ENCODE measurements at places on chromosomes 7 and 10.
A peak's percentile ranks its signal among the peaks of the same experiment; 100 is the strongest.

GRCh38 chr7:135236727-135237126 lies 3.1 kb downstream of the STRA8 start:
- no peak for DNase-seq

DNA sequence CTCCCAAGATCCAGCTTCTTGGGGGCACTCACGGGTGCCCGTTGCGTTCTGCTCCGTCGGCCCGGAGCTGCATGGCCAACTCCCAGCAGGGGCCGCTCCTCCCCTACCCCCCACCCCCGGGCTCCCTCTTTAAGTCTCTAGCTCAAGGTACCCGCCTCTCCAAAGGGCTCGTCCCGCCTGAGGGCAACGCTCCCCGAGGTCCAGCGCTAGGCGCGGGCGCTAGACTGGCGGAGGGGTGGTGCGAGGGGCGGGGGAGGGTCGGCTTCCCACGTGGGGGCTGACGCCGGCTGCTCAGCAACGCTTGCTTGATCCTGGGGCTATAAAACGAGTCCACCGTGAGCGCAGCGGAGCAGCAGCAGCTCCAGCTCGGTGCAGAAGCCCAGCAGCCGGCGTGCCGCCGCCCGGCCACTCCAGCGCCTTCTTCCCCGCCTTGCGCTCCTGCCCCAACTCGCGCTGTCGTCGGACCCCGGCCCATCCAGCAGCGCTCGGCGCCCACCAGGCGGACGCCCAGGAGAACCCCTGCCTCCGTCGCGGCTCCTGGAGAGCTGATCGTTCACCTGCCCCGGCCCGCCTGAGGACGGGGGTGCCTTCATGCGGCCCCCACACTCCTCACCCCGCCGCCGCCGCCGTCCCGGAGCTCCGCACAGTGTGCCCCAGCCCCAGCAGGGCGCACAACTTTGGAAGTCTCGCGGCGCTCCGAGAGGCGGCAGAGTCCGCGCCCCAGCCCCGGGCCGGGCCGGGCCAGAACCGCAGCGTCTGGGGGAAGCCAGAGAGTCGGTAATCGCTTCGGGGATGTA lies at the start of gene ADRA2A:
TSS of gene ADRA2A (plus strand) at position 348 of the 797 bp plus-strand sequence. CDS start 968 bp downstream, outside the sequence.
- DNase-seq, result no peak

- DNase-seq, result peak; percentile 46
Observed at GRCh38 chr7:100632951-100633717, 8.2 kb downstream of the TFR2 start.

- no peak for DNase-seq
Observed at GRCh38 chr10:44511601-44512000, 126.7 kb upstream of the CXCL12 start.

- no peak for DNase-seq
Observed at GRCh38 chr10:104334965-104335650, 3.2 kb downstream of the ITPRIP start.

DNA sequence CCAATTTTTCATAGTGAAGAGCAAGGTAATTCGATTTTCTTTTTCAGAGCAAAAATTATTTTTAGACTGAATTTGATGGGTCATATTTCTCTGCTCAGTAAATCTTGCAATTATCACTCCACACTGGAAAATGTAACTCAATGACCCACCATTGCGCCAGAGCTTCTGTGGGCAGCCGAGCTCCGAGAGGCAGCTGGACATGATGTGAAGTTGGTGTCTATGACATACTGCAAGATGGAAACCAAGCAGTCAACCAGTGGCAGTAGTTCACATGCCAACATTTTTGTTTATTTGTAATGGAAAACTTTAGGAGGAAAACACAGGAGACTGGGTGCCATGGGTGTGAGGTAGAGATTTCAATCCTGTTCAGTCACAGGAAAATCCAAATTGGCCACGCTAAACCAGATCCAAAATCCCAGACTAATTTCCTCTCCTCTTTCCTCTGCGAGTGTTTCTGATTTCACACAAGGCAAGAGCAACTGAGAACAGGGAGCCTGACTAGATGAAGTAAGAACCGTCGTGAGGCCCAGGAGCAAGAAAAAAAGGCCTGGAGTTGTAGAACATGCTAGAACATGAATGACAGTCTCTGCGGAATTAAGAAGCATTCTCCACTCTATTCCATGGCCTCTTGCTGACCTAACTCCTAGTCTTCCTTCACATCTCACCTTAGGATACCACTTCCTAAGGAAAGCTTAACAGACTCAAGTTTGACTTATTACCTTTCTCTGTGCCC lies 39.3 kb downstream of the CALD1 start:
- no peak for DNase-seq

- DNase-seq, result no peak
Observed at GRCh38 chr10:3935933-3936359, 150.9 kb upstream of the KLF6 start.

DNA sequence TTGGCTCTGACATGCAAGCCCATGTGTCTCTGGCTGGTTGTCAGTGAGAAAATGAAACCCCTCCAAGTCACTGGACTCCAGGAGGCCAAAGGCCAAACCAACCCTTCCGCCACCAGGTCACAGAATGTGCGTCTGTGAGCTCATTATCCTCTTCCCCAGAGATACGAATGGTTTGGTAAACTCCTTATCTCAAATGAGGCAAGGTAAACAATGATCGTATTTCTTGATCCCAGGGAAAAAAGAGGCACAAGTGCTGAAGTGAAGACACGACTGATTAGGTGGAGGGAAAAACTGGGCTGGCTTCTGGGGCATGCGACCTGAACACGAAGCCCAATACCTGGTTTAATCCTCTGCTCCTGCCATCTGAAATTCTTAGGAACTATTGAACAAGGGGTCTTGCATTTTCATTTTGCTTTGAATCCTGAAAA lies 70.6 kb upstream of the ARID5B start:
- DNase-seq, result no peak

GRCh38 chr7:134328900-134329299 lies 12.2 kb upstream of the SLC35B4 start:
- DNase-seq, result no peak

DNA sequence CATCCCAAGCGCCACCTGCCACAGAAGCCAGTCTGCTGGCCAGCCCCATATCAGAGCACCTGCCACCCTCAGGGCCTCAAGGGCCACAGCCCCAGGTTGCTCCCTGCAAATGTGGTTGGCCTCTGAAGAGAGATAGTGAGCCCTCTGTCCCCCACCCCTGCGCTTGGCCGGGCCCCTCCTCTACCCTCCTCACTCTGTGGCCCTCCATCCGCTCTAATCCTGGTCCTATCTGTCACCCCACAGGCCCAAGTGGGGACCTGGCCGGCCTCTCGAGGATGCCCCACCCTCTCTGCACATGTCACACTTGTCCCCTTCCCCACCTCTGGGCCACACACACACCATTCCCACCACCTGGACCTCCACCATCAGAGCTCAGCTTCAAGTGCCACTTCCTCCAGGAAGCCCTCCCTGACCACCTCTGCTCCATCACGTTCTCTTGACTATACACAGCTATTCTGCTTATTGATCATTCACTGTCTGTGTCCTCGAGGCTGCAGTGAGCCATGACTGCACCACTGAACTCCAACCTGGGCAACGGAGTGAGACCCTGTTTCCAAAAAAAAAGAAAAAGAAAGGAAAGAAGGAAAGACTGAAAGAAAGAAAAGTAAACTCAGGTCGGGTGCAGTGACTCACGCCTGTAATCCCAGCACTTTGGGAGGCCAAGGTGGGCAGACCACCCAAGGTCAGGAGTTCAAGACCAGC lies 42.4 kb downstream of the TNRC18 start:
- DNase-seq, result no peak

GRCh38 chr7:130994378-130995115 lies 260.5 kb upstream of the KLF14 start:
- no peak for DNase-seq

DNA sequence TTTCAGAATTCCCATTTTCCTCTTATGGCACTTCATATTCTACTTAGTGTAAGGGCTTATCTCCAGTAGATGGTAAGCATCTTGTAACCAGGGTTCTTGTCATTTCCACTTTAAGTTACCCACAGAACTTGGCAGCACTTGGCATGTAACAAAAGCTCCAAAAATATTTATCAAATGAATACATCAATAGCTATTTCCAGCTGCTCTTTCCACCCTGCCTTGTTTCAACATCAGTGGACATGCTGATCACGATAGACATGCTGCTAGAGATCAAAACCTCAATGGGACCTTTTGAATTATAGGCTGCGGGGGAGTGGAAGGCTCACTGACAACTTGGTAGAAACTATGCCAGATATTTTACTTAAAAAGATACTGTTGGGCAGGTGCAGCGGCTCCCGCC lies 32.9 kb downstream of the HOXA1 start:
- DNase-seq, result no peak

DNA sequence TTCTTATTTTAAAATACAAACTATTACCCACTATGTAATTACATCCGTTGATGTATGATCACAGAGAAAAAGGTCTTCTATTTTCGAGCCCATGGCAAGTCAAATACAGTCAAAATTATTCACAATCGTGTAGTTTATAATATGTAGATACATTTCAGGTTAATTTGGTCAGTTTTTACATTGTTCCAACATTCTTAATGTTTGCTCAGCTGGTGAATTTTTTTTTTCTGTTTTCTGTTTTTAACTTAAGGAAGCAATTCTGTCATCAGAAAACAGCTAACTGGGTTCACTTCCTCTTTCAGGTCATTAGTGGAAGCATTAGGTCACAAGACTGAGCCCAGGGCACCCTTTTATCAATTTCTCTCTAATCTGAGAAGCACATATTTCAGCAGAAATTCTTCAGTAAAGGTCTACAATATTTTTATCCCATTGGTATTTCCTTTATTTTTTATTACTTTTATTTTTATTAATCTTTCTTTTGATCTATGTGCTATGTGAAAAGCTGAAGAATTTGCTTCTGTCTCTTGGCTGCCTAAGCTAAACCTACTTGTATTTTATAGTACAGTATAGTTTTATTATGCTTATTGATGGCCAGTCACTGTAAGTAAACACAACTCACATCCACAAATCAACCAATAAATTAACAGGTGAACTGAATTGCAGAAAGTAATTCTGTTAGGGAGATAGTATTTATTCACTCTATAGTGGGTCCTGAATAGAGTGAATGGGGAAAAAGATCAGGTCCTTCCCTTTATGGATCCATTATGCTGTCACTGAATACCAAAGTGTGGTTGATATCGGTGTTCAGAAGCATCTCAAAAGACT lies 84.6 kb downstream of the ICA1 start:
- DNase-seq, result no peak

- DNase-seq, result no peak
Observed at GRCh38 chr10:14507176-14507575, 176.5 kb upstream of the FRMD4A start.

DNA sequence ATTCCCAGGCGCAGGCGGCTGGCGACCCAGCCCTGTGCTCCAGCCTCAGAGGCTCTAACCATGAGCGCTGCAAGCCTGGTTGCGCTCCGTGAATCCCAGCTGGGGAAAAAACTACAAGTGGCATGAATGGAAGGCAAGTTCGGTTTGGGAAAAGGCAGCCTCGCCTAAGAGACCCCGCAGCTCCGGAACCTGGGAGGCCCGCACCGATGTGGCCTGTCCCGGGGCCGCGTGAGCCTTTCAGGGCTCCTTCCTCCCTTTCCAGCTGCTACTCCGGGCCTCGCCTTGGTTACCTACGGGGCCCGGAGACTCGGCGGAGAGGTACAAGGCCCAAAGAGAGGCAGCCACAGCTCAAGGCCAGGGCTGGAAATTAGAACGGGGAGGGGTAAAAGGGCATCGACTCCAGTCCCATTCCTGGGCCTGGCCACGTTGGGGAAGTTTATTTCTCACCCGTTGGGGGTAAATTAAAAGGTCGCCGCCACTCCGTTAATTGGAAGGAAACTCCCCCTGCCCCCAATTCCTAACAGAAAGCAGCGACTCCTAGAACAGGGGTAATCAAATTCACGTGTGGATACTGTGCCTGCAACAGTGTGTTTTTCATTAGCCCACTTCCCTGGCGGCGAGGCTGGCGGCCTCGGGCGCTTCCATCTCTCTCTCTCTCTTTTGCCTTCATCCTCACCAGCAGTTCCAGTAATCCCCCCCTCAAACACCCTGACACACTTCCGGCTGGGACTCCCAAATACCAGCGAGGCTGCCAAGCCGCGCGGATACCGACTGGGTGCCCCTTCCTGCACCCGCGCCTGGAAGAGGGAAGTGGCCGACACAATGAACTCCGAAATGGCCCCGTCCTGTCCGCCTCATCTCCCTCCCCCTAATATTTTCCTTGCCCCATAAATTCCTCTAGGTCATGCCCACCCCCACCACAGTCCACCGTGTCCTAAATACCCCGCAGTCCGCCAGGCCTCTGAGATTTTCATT lies 1.5 kb upstream of the HOXA9 start:
- DNase-seq, result no peak

DNA sequence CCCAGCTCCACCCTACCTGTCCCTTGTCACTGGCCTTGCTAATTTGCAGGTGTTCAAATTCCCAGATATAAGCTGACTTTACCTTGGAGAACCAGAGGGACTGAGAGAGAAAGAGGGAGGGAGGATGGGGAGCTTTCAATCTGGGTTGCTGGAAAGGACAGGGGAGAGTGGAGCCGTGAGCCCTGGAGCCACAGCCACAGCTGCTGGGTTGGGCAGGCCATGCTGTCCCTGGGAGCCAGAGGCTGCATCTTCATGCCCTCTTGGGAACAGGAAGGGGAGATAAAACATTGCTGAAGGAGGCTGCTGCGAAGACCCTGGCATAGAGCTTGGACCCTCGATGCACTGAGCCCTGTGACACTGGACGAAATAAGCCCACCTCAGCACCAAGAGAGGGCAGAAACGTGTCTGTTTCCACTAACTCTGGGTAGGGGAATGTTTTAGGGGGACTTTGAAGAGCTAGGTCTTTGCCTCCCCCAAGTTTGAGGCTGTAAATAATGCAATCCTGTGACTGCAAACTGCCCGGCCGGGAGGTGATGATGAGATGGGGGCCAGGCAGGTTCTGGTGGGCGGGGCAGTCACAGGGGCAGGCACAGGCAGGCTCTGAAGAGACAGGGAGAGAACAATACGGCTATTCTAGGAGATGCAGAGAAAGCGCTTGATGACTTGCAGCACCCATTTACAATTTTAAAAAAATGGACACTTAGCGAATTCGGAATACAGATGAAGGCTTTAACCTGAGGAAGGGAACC lies 5.8 kb upstream of the JAKMIP3 start:
- DNase-seq, result no peak

DNA sequence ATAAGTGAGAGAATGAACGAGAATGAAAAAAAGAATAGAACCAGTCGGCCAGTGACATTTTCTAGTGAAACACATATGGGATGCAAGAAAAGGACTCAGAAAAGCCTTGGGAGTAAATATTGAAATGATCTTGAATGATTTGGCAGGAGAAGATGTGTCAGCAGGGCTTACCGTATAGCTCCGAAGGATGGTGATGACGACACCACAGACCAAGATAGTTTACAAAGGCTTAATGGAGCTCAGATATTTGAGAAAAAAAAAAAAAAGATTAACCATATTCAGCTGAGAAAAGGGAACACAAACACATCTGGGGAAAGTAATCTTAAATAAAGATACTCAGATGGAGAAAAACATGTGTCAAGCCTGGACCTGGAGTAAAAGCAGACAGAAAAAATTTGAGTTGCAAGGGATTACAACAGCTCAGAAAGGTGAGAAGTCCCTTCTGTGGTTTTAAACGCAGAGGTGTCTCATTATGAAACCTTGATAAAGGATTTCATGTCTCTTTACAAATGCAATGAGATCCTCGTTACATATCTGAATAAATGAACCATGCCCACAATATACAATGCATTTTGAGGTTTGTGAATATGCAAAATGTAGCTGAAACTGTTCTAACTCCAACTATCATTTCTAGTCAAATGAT lies 36.0 kb downstream of the DNAJB9 start:
- DNase-seq, result no peak
